ENCODE measurements at places on chromosomes 3 and 15.

DNA sequence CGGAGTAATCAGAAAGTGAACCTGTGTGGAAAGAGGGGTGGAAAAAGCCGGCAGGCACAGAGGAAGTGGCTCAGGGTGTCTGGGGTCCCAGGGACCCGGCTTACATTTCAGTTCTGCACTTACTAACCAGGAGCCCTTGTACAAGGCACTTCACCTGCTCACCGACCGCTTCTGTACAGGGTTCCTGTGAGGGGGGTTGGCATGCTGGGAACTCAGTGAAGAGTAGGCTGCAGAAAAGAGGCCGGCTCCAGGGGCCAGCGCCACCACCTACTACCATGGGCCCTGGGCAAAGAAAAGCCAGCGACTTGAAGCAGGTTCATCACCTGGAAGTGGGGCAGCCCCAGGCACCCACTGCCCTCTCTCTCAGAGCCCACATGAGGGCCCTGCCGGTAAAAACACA, 6.2 kb downstream of the STIMATE start:
- DNase-seq = no peak

DNA sequence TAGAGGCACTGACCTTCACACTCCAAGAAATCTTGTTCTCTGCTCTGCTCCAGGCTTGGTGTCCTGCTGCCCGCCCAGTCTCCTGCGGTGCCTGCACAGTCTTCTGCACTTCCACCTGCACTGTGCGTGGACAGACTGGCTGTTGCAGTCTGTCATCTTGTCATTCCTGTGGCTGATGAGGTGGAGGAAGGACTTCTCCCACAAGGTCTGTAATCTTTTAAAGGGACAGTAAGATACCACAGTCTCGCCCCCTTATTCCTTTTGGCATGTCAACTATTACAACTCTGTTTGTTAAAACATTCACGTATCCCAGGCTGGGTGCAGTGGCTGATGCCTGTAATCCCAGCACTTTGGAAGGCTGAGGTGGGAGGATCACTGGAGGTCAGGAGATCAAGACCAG, 54.1 kb upstream of the IGF2BP2 start:
- DNase-seq = no peak

DNA sequence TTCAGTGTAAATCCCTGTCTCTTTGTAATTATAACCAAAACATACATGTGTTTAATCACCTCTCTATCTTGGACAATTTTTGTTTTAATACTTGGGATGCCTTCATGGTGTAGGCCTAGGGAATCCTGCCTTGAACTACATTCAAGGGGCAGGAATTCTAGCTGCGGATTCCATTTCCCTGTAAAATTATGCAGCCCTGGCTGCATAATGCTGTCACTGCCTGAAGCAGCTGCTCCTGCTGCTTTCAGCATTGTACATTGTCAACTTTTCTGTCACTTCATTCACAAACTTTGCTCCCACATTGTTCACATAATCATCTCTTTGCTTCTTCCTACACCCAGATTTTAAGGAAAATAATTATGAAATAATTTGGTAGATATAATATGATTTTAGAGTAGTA, 638.7 kb downstream of the RBMS3 start:
- DNase-seq = no peak

GRCh38 chr15:91186904-91187656, 87.0 kb downstream of the SV2B start:
- no peak for DNase-seq

DNA sequence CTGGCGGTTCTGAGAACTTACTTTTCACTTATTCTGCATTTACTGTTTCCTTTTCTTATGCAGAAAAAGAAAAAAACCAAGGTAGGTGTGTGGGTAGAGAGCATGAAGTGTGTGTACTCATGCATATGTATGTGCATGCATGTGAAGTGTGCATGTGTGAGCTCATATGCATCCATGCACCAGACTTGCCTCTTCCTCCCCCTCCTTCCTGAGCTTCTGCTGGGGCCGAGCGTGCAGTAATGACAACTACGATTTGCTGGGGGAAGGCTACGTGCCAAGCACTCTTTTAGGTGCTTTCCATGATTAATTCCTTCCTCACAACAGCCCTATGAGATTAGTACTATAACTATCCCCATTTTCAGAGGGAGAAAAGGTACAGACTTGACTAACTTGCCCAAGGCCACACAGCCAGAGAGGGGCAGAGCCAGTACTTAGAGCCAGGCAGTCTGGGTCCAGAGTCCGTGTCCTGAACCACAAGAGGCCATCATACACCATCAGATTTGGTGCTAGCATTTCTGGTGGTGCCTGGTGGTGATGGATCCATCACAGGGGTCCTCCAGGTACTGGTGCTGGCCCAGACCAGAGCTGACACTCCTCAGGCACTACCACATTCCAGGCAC, 46.7 kb downstream of the CAPN3 start:
- DNase-seq = no peak

DNA sequence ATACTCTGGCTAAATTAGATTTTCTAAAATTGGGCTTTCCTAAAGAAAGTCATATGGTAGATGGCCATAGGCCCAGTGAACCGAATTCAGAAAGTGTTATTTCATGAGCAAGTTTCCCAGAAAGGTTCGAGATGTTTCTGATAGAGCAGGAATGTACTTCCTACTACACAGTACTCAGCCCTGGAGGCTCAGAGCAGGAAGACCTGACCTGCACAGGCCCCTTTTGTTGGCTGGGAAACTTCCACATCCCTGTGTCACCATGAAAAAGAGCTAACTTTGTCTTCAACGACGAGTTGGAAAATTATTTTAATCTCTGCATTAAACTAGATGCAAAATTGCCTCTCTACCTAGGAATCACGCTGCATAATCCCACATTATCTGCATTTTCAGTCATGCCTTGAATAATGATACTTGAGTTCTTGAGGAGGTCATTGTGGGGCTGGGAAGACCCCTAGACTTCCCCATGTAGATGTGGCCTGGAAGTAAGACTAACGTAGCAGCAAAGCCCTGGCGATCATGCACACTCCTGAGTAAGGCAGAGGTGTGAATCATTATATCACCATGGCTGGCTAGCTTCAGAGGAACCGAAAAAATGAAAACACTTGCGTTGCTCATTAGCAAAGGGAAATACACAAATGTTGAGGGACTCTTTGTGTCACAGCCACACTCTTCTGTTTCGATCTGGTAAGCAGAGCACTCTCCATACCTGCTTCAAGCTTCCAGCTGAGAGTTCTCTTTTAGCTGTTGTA, 47.1 kb downstream of the CMTM7 start:
- DNase-seq = no peak

GRCh38 chr15:77497110-77497737, 76.5 kb downstream of the HMG20A start:
- DNase-seq = no peak

GRCh38 chr3:181056136-181056732, 66.7 kb upstream of the DNAJC19 start:
- no peak for DNase-seq

DNA sequence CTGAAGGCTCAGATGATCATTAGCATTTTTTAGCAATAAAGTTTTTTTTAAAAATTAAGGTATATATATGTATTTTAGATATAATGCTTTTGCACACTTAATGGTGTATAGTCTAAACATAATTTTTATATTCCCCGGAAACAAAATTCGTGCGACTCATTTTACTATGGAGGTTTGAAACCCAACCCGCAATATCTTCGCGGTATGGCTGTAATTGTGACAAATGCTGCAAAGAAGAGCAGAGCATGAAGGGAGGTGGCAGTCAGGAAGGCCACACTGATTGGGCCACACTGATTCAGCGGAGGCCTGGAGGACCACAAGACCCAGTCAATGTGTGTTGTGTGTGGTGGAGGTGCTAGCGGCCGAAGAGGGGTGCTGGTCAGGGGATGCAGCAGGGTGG, 4.5 kb upstream of the CYP8B1 start:
- DNase-seq = no peak

DNA sequence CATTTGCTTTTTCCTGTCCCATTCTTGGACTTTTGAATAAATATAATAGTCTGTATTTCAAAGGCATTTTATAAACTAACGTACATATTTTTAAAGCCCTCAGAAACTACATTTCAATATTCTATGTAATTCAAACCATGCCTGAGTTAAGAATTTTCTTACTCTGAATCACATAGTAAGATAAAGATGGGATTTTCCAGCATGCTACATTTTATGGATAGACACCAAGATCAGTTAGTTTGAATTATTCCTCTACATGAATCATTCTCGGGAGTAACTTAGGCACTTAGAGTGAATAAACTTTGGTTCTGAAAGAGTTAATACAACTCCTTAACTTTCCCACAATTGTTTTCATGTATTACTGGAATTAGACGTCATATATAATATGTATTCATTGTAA, 713.3 kb upstream of the CBLB start:
- DNase-seq = no peak

- no peak for DNase-seq
Observed at GRCh38 chr15:69929905-69930630, 167.6 kb downstream of the TLE3 start.

- no peak for DNase-seq
Observed at GRCh38 chr15:74540161-74540760, 759 bp upstream of the ARID3B start.

DNA sequence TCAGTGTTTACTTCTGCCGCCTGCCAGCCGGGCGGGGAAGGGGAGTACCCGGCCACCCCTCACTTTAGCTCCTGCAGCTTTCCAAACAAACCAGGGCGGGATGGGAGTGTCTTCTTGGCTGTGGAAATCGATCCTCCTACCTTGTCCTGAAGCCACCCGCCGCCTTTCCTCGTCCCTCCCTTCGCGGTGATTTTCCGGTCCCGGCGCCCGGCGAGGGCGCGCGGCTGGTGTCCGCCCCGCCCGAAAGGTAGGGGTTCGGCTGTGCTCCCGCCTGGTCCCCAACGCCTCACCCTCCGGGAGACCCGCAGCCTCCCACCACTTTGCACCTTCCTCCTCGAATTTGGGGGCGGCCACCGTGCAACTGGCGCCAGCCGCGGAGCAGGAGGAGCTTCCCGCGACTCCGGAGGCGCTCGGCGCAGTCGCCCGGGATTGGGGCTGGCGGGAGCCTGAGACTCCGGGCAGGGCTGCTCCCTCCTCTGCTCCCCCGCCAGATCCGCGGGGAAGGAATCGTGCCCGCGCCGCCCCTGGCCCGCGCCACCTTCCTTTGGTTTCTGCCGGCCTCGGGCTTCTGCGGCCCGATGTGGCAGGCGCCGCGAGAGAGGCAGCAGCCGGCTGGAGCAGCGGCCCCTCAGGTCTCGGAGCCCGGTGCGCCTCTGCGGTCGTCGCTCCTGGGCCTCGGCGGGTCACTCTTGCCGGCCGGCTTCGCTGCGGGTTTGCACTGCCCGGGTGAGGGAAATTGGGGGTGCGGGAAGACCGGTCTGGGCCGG, 30.7 kb upstream of the ST3GAL6 start:
- peak; percentile 73 for DNase-seq

DNA sequence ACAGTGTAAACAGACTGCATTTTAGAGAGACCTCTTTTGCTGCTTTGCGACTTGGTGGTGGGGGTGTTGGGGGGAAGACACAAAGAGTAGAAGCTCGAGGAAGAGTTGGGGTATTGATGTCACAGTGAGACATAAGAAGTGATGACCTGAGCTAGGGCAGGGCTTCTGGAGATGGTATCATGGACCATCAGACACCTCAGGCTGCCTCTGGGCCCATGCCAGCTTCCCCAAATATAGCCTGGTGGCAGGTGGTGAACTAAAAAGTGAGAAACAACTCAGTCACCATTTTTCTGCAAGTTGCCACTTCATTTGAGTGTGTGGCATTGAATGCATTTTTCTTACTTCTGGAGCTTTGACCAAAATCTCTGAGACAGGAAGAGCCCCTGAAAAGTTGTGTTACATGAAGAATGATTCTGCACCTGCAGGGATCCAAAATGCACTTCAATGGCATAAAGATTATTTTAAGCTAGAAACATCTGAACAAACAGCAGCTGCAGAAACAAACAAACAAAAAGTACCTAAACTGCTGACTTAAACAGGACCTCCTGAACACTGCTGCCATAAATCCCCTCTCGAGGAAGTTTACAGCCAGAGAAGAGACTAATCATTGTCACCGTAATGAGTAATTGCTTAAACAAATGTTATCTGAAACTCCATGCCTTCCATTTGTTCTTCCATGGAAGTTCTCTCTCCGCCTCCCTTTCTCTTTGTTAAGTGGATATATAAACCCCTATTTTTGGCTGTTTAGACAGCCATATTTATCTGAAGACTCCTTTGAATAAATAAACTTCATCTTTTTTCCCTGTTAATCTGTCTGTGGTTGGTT, 15.2 kb upstream of the XIRP1 start:
- DNase-seq = no peak

GRCh38 chr15:42920519-42921341, at the start of gene TTBK2:
Gene TTBK2, minus strand, starts transcription at chr15:42920778. Its CDS starts 42,161 bp downstream, at chr15:42878617.
- DNase-seq = peak; percentile 98

DNA sequence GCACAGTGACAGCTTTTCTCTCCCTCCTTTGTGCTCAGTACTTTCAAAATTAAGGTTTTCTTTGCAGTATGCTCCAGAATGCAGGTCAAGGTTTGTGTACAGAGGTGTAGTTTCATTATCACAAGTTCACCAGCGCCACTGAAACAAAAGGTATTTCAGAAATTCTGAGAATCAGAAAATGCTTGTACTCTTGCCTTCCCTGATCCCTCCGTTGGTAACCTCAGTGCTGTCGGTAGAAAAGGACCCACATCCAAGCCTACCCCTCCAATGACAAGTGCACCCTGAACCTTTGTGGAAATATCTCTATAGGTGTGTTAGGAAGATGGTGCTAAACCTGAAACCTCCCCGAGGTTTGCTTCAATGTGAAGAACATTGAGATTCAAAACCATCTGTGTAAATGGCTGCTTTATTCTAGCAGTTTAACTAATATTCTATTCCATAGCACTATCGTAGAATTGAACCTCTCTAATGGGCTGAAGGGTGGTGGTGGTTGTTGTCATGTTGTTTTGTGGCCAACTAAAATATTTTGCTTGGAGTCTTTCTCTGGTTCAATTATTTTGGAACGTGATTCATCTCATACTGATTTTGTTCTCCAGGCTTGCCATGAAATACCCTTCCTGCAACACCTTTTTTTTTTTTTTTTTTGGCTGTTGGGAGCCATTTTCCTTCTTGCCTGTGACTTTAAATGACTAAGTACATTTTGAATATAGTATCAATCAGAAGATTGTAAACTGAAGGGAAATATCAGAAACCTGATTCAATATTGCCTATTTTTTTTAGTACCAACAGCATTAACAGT, 20.7 kb downstream of the ZBTB38 start:
- no peak for DNase-seq

DNA sequence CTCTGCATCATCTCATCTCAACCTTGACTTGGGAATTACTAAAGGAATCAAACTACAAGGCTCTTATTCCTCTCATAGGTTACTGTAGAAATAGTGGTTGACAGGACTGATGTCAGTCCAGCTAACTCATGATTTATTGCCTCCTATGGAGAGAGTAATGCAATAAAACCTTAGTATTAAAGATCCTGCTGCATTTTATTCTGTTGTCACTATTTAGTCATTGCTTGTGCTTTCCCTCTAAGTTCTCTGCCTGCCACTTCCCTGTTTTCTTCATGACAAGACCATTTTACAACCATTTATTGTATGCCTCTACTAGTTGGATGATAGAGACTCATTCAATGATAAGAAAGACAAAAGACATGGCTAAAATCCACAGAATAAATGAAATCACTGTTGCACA, 134.1 kb upstream of the GRM7 start:
- DNase-seq = no peak
